NCI-H2171 (cell line): ENCODE measurements at places on chromosomes 12 and 14.

DNA sequence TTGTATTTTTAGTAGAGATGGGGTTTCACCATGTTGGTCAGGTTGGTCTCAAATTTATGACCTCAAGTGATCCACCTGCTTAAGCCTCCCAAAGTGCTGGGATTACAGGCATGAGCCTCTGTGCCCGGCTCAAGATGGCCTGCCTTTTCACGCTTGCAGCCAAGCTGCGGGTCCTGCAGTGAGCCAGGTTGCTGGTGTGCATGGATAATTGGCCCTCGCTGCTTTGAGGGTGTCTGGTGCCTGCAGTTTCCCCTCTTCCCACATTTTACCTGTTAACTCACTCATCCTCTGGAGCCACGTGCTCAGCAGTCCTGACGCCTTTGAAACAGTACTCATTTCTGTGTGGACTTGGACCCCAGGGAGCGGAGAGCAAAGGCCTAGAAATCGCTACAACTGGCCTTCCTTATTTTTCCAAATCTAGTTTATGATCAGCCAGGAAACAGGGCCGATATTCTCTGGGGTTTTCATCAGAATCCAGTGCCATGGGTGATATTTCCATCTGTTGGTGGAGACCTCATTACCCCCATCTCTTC lies 42.2 kb downstream of the TPCN1 start:
- no peak for DNase-seq

DNA sequence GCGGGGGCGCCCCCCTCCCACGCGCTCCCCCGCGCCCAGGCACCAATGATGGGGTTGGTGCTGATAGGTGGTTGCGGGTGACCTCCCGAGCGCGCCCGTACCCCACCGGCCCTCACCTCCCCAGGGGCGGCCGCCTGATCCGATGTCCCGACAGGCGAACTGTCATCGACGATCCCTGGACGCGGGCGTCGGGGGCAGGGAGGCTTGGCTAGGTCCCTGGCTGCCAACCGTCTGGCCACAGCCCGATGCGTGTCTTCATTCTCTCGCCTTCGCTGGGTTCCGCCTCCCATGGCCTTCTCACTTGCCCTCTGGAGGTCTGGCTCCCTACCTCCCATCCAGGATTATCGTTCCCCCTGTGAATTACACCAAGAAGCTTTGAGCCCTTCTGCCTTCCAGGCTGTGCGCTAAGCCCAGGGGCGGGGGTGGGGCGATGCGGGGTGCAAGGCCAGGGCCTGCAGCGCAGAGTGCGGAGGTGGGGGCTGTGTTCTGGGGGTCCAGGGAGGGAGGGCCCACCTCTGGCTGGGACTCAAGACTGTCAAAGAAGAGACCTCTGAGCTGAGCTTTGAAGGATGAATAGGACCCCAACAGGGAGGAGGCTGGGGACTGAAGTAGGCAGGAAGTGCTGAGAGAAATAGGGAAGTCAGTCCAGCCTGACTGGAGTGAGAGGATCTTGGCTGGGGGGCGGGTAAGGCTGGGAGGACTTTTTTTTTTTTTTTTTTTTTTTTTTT lies 7.7 kb upstream of the RACGAP1 start:
- DNase-seq, result no peak

DNA sequence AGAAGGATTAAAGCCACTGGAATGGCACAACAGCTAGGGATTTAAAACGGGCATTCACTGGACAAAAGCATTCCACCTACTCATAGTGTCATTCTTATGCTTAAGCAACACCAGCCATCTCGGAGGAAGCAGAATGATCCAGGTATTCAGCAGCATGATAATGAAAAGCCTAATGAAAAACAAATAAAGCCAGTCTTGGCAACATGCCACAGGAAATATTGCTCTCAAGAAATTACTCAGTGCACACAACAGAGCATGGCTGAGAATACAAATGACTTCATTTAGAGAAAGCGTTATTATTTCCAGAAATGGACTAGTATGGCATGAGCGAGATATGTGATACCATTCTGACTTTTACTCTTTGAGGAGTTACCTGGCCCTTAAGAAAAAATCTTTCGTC lies 442.2 kb downstream of the APAF1 start:
- peak; percentile 48 for DNase-seq

DNA sequence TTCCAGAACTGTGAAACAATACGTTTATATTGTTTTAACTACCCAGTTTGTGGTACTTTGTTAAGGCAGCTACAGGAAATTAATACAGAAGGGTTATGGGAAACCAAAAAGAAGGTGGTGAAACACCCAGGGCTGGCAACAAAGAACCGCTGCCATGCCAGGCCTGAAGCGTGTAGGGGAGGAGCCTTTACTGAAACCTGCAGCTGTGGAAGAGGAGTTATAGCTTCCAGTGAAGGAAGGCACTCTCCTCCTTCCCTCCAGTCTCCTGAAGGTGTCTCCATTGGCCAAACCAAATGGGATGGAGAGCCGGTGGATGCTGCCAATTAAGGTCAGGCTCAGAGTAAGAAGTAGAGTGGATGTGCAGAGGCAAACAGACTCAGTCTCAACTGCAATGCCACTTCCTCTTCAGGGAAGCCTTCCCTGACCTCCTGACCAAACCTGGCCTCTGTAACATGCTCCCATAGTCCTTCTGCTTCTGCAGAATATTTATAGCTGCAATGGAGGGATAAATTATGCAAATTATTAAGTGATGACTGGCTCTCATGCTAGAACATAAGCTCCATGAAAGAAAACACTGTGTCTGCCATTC lies 168.3 kb downstream of the DAD1 start:
- no peak for DNase-seq

DNA sequence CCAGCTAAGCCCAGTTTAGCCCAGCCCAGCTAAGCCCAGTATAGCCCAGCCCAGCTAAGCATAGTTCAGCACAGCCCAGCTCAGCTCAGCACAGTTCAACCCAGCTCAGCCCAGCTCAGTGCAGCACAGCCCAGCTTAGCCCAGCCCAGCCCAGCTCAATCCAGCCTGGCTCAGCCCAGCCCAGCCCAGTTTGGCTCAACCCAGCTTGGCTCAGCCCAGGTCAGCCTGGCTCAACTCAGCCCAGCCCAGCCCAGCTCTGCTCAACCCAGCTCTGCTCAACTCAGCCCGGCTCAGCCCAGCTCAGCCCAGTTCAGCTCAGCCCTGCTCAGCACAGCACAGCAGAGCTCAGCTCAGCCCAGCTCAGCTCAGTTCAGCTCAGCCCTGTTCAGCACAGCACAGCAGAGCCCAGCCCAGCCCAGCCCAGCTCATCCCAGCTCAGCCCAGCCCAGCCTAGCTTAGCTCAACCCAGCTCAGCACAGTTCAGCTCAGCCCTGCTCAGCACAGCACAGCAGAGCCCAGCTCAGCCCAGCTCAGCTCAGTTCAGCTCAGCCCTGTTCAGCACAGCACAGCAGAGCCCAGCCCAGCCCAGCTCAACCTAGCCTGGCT lies 330.9 kb downstream of the TMEM121 start:
- no peak for DNase-seq

- DNase-seq, result no peak
Measured at GRCh38 chr12:24997970-24998582, 49.2 kb upstream of the BCAT1 start.

GRCh38 chr14:73710737-73711136 lies 3.4 kb downstream of the PNMA1 start:
- DNase-seq, result no peak

DNA sequence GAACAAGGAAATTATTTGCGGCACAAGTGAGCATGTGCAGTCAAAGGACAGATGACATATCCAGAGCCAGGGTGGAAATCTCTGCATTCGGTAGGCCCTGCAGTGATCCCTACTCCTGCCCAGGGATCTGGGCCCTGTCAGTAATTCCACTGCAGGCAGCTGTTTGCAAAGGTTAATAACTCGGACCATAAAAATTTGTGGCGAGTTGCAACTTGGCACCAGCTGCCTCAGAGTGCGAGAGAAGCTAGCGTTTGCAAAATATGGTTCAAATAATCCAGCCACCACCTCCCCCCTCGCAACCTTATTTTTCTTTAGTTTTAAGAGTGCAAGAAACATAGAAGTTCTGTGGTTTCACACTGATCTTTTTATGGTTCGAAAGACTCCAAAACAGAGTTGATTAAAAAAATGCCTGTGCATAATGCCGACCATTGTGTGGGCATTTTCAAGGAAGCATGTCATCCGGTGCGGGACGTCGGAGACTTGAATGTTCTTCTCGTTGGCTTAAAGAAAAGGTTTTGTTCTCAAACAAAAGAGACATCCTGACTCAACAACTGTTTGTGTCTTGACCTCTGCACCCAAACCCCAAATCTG lies 224.5 kb downstream of the BCL11B start:
- no peak for DNase-seq

GRCh38 chr14:64235652-64236640 lies 58.2 kb downstream of the ESR2 start:
- no peak for DNase-seq

GRCh38 chr14:86129426-86129825 lies 599.5 kb downstream of the FLRT2 start:
- no peak for DNase-seq

GRCh38 chr12:569803-570434 lies 93.3 kb downstream of the NINJ2 start:
- DNase-seq, result peak; percentile 95

DNA sequence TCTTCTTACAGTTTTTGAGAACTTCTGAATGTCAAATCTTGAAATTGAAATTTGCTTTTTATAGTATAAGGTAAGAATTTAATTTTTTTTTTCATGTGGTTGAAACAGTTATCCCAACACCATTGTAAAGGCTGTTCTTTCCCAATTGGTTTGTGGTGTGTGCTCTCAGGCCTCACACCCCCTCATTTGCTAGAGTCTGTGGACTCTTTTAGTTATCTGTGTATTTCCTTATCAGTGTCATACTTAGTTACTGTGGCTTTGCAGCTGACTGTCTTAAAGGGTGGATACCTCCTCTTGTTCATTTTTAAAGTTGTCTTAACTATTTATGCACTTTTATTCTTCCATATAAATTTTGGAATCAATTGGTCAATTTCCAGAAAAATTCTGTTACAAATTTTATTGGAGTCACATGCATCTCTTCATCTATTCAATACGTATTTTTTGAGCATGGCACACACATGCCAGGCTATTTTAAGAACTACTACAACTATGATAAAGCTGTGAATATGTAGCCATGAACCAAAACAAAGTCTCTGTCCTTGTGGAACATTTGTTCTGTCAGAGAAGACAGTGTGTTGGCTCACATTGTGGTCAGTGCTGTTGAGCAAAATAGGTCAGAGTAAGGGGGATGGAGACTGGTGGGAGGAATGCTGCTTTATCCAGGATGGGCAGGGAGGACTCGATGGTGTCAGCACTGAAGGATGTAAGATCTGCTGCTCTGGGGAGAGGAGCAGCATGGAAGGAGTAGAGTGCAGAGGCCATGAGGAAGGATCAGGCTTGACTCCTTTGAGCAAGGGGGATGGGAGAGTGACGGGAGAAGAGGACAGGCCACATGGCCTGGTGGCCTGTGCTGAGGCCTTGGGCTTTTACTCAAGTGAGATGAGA lies 24.1 kb downstream of the FGF23 start:
- DNase-seq, result no peak

GRCh38 chr12:104377514-104377812 lies 73.9 kb downstream of the EID3 start:
- no peak for DNase-seq

GRCh38 chr14:55814873-55815272 lies 234.9 kb downstream of the KTN1 start:
- DNase-seq, result no peak

- DNase-seq, result no peak
Measured at GRCh38 chr12:129200576-129200975, 347.3 kb downstream of the GLT1D1 start.

- DNase-seq, result no peak
Measured at GRCh38 chr12:82529101-82529500, 157.6 kb upstream of the TMTC2 start.

- DNase-seq, result no peak
Measured at GRCh38 chr14:49908433-49908782, 15.5 kb downstream of the ARF6 start.

DNA sequence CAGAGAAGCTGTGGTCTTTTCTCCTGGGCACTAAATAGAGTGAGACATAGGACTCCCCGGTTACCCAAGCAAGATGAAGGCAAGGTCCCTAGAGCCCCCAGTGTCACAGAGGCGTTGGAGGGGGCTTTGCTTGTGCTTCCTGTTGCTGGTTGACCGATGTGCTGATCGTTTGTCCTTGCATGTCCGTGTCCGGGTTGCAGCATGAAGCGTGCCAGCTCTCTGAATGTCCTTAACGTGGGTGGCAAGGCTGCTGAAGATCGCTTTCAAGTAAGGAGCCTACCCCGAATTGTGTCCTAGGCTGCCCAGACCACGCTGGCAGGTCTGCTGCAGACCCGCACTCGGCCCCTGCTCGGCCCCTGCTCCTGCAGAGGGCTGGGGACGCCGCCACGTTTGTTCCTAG lies 23.1 kb downstream of the XRCC3 start:
- no peak for DNase-seq

DNA sequence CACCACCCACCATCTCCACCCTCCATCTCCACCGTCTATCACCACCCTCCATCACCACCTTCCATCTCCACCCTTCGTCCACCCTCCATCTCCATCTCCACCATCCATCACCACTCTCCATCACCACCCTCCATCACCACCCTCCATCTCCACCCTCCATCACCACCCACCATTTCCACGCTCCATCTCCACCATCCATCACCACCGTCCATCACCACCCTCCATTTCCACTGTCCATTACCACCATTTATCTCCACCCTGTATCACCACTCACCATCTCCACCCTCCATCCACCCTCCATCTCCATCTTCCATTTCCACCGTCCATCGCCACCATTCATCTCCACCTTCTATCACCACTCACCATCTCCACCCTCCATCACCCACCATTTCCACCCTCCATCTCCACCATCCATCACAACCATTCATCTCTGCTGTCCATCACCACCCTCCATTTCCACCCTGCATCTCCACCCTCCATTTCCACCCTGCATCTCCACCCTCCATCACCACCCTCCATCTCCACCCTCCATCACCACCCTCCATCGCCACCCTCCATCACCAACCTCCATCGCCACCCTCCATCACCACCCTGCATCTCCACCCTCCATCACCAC lies 6.1 kb upstream of the CEP170B start:
- DNase-seq, result no peak

GRCh38 chr12:47862167-47862750 lies 42.5 kb downstream of the VDR start:
- DNase-seq, result no peak

- no peak for DNase-seq
Measured at GRCh38 chr14:63909984-63910383, 57.2 kb downstream of the SYNE2 start.

DNA sequence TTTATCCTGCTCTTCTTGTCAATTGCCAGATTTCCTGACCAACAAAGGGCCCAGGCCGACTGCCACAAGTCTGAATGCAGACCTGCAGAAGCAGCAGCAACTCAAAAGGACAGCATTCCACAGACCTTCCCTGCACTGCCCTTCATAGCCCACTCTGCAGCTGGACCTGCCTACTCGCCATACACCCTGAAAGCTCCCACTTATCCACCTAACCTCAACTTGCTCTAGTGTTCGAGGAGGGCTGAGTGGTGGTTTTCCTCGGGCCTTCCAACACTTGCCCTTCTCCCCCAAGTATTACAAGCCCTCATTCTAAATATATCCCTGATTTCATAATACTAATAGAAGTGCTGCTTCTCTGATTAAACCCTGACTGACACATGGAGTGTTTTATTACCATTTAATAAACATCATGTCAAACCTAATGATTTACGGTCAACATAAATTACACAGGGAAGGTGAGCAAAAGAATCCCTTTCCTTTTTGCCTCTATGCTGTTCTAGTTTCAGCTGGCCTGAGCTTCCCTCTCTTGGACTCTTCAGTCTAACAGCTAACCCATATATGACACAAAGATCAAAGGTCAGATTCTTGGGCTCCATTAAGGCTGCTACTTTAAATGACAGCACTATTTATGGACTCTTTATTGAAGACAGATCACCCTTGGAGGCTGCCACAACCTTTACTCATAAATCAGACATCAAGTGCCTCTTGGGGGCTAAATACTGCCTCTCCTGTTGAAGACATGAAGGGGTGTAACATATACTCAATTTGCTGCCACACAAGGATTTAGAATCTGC lies 1546.9 kb upstream of the TMEM132C start:
- DNase-seq, result no peak
